Common myeloid progenitor, CD34-positive (primary cell): ENCODE measurements at places on chromosomes 5 and 9.

GRCh38 chr5:142689081-142689480, 3.2 kb upstream of the FGF1 start:
- H3K36me3 ChIP-seq = no peaks in the 10 kb centered on the region
- no peaks in the 10 kb centered on the region for H3K4me1 ChIP-seq
- no peak overlapping the region for H3K27ac ChIP-seq
- H3K4me3 ChIP-seq = no peak overlapping the region
- no peak for DNase-seq
- H3K27me3 ChIP-seq = no peaks in the 10 kb centered on the region

- no peak overlapping the region for H3K4me3 ChIP-seq
- H3K4me1 ChIP-seq = no peaks in the 10 kb centered on the region
- no peaks in the 10 kb centered on the region for H3K36me3 ChIP-seq
- no peak overlapping the region for H3K27ac ChIP-seq
- H3K27me3 ChIP-seq = no peaks in the 10 kb centered on the region
Observed at GRCh38 chr5:50302815-50303490, 138.1 kb downstream of the EMB start.

DNA sequence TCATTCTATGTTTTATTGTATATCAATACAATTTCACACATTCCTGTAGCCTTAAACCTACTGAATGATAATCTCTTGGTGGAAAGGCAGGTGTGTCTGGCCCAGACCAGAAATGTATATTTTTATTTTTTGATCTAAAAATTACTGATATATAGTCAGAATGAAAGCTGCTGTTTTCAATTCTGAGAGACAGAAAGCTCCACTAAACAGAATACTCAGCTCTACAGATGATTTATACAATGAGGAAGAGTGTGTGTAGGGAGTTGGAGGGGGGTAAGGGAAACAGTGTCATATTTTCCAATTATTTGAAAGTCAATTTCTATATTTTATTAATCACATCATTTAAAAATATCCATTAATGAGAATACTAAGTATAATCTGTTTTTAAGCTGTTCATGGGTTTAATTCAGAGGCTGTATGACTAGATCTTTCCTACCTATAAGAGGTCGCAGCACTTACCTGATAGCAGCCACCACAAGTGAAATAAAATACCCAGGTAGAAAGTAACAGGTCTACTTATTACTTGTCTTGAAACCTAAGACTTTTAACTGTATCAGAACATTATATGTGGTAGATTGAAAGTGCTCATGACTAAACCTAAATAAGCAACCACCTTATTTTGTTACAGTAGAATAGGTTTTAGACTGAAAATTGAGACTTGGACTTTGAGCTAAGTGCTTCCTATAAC, 183.4 kb downstream of the TMC1 start:
- DNase-seq = no peak
- no peak overlapping the region for H3K4me3 ChIP-seq
- H3K36me3 ChIP-seq = no peaks in the 10 kb centered on the region
- H3K27me3 ChIP-seq = no peaks in the 10 kb centered on the region
- no peak overlapping the region for H3K27ac ChIP-seq
- H3K4me1 ChIP-seq = no peaks in the 10 kb centered on the region

GRCh38 chr9:109797006-109797405, 17.0 kb downstream of the PALM2AKAP2 start:
- DNase-seq = no peak
- no peaks in the 10 kb centered on the region for H3K27me3 ChIP-seq
- H3K4me3 ChIP-seq = no peak overlapping the region
- no peak overlapping the region for H3K27ac ChIP-seq
- H3K36me3 ChIP-seq = no peaks in the 10 kb centered on the region
- no peaks in the 10 kb centered on the region for H3K4me1 ChIP-seq

GRCh38 chr5:116573702-116574366, 789 bp downstream of the SEMA6A start:
- DNase-seq = peak; percentile 20
- H3K27me3 ChIP-seq = peaks cover 45% of the 10 kb centered on the region
- H3K4me1 ChIP-seq = peaks cover 6% of the 10 kb centered on the region
- no peak overlapping the region for H3K27ac ChIP-seq
- peak overlapping the region; percentile 67 for H3K4me3 ChIP-seq
- H3K36me3 ChIP-seq = no peaks in the 10 kb centered on the region

DNA sequence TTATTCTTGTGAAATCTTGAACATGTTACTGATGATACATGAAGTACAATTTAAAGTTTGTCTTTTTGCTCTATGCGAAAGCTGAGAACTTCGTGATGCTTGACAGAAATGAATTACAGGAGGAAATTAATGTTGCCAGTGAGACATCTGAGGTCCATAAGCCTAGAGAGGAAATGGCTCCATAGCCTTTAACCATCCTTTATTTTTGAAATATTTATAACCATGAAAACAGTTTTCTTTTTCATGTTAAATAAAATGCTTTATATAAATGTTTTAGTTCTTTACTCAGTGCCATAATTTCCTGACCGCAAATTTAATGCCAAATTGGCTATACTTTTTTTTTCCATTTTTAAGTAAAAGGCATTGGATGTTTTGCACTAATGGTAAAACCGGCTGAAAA, 29.1 kb downstream of the F2RL2 start:
- H3K4me1 ChIP-seq = no peaks in the 10 kb centered on the region
- no peaks in the 10 kb centered on the region for H3K27me3 ChIP-seq
- DNase-seq = no peak
- H3K27ac ChIP-seq = no peak overlapping the region

GRCh38 chr5:84273517-84273883, 111.2 kb downstream of the EDIL3 start:
- DNase-seq = no peak
- H3K36me3 ChIP-seq = no peaks in the 10 kb centered on the region
- H3K27me3 ChIP-seq = no peaks in the 10 kb centered on the region
- H3K4me1 ChIP-seq = no peaks in the 10 kb centered on the region
- no peak overlapping the region for H3K27ac ChIP-seq
- H3K4me3 ChIP-seq = no peak overlapping the region

DNA sequence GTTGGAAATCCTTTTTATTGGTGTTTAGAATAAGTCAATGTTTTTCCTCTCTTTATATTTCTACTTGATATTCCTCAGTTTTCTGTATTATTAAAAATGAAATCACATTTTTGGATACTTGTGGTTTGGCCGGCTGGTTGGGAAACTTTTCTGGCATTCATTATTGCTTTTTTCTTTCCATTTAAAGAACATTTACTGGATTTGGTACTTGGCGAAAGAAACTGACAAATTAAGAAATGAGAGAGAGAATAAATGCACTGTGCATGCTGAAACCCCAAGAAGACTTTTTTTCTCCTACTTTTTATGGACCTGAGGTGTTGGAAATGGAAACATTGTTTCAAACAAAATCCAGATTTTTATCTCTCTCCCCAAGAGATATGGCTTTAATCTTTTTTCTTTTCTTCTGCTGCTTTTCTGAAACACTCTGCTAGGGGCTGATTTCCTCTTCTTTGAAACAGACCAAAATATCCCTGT, 128.4 kb downstream of the SNX18 start:
- peaks cover 30% of the 10 kb centered on the region for H3K4me1 ChIP-seq
- H3K36me3 ChIP-seq = no peaks in the 10 kb centered on the region
- H3K4me3 ChIP-seq = peak overlapping the region; percentile 49
- no peak overlapping the region for H3K27ac ChIP-seq
- DNase-seq = no peak
- H3K27me3 ChIP-seq = no peaks in the 10 kb centered on the region

DNA sequence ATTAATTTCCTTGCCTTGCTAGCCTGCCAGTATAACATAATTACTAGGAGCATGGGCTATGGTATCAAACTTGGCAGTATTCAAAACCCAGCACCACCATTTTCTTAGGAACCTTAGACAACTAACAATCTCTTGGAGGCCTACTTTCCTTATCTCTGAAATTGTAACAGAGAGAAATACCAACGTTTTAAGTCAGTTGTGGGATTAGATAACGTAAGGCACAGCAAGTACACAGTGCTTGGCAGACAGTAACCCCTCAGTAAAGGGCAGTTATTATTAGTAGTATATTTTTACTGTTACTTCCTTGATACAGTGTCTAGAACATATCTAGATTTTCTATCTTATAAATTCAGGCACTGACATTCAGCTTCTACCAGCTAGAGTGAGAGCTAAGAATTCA, 309.6 kb downstream of the ACTL7B start:
- H3K36me3 ChIP-seq = no peaks in the 10 kb centered on the region
- no peak overlapping the region for H3K27ac ChIP-seq
- no peaks in the 10 kb centered on the region for H3K4me1 ChIP-seq
- no peaks in the 10 kb centered on the region for H3K27me3 ChIP-seq
- H3K4me3 ChIP-seq = no peak overlapping the region

DNA sequence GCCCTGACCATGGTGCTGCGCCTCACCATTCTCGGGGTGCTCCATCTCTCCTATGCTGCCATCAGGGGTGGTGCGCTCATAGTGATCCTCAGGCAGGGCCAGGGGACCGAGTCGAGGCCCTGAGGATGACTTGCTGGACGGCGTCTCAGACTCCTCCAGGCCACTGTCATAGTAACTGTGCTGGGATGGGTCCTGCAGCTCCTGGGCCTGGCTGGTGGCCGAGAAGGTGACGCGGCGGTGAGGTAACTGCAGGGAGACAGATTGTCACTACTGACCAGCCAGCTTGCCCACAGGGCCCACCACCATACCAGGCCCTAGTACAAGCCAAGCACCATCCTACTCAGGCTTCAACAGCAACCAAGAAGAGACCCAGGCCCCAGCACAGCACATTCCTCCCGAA, 21.0 kb downstream of the PCDH1 start:
- H3K27ac ChIP-seq = no peak overlapping the region
- H3K36me3 ChIP-seq = no peaks in the 10 kb centered on the region
- no peaks in the 10 kb centered on the region for H3K4me1 ChIP-seq
- peaks cover 11% of the 10 kb centered on the region for H3K27me3 ChIP-seq
- no peak overlapping the region for H3K4me3 ChIP-seq

- no peaks in the 10 kb centered on the region for H3K27me3 ChIP-seq
- H3K4me3 ChIP-seq = no peak overlapping the region
- H3K36me3 ChIP-seq = no peaks in the 10 kb centered on the region
Observed at GRCh38 chr9:121486043-121486442, 13.6 kb downstream of the GGTA1 start.

GRCh38 chr9:132615774-132616173, 33.4 kb downstream of the BARHL1 start:
- peaks cover 45% of the 10 kb centered on the region for H3K36me3 ChIP-seq
- H3K4me1 ChIP-seq = no peaks in the 10 kb centered on the region
- no peak overlapping the region for H3K4me3 ChIP-seq

GRCh38 chr5:98929710-98930298, 997 bp upstream of the CHD1 start:
- no peaks in the 10 kb centered on the region for H3K36me3 ChIP-seq
- H3K27ac ChIP-seq = peak overlapping the region; percentile 99
- no peak for DNase-seq
- H3K4me3 ChIP-seq = peak overlapping the region; percentile 79

DNA sequence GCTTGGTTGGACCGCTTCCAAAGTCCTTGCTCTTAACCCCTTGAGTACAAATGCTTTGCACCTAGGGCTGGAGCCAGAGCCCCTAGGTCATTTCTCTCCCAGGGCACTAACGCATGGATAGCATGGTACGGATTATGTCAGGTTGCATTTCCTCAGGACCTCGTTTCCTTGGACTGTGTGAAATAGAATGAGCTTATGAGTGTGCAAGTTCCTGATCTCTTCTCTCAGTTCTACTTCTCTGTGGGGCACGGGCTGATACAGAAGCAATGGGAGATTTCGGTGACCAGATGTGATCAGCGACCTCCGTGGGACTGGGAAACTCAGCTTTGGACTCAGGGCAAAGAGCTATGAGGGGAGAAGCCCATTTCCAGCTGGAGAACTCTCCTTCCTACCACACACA, 14.2 kb downstream of the SPARC start:
- no peak overlapping the region for H3K4me3 ChIP-seq
- no peak for DNase-seq
- H3K27me3 ChIP-seq = no peaks in the 10 kb centered on the region
- peaks cover 10% of the 10 kb centered on the region for H3K4me1 ChIP-seq

GRCh38 chr5:38371596-38371995, 113.2 kb downstream of the EGFLAM start:
- H3K27ac ChIP-seq = no peak overlapping the region
- no peaks in the 10 kb centered on the region for H3K4me1 ChIP-seq
- no peak for DNase-seq
- no peaks in the 10 kb centered on the region for H3K36me3 ChIP-seq

- H3K36me3 ChIP-seq = no peaks in the 10 kb centered on the region
- H3K4me1 ChIP-seq = peaks cover 17% of the 10 kb centered on the region
- H3K27me3 ChIP-seq = no peaks in the 10 kb centered on the region
Observed at GRCh38 chr9:123316053-123316718, 39.8 kb upstream of the CRB2 start.

DNA sequence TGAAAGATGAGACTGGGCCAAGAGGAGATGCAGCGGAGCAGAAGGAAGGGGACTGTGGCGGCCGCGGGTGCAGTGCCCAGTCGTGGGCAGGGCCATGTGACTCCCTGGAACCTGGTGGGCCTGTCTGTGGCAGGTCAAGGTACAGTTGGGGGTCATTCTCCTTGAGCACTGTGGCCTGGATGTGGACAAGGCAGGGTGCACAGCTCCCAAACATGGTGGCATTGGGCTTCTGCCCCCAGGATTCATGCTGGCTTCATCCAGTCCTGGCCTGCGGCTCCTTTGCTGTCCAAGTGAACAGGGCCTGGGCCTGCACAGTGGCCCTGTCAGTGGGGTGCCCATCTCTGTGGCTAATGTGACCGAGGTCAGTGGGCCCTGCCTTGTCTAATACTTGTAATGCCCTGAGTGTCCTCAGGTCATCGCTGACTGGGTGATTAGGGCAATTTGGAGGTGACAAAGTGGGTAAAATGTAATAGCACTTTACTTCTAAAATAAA, 39.9 kb downstream of the CEP72 start:
- no peak overlapping the region for H3K27ac ChIP-seq
- no peak overlapping the region for H3K4me3 ChIP-seq
- no peaks in the 10 kb centered on the region for H3K27me3 ChIP-seq
- H3K4me1 ChIP-seq = no peaks in the 10 kb centered on the region
- peaks cover 4% of the 10 kb centered on the region for H3K36me3 ChIP-seq
- DNase-seq = no peak
